Muscle of back (tissue), 13 donors: ENCODE measurements at places on chromosomes 5 and 9. TPM values are rescaled to one million over a fixed set of nuclear protein-coding genes. Genes with fewer than 3 reads are reported as not detected.

Gene PTGES
- polyA plus RNA-seq: 8.3 TPM

Gene DIPK1B
- 22.1 TPM for polyA plus RNA-seq

Gene NFX1
- 22.0 TPM for polyA plus RNA-seq

Gene NR2F1-AS1
- polyA plus RNA-seq: 3.4 TPM

Gene CDKN2A
- polyA plus RNA-seq: not detected

Gene SLC46A2
- polyA plus RNA-seq: 0.24 TPM

Gene IL3
- polyA plus RNA-seq: not detected

Gene PMPCA
- 41.8 TPM for polyA plus RNA-seq

Gene GABRA6
- polyA plus RNA-seq: not detected
